Naive B cell (primary cell): ENCODE measurements at places on chromosomes 6 and 20.

- no peak for DNase-seq
Measured at GRCh38 chr20:3010985-3011723, 32.3 kb upstream of the GNRH2 start.

- DNase-seq: no peak
Measured at GRCh38 chr6:57027301-57027700, 19.2 kb upstream of the KIAA1586 start.

- DNase-seq: no peak
Measured at GRCh38 chr6:113995634-113996033, 24.7 kb upstream of the HDAC2 start.

GRCh38 chr6:50849796-50850180, 31.1 kb downstream of the TFAP2B start:
- DNase-seq: no peak

- no peak for DNase-seq
Measured at GRCh38 chr6:106670236-106670635, 40.9 kb downstream of the QRSL1 start.
